Stimulated activated CD4-positive, alpha-beta T cell treated with anti-CD3 and anti-CD28 coated beads, Interleukin-1b, Interleukin-23, amount 100 ng/mL, for 4 hours (primary cell): ENCODE measurements at places on chromosomes 4 and X.

- DNase-seq = no peak
Measured at GRCh38 chr4:82893942-82894341, 3.0 kb upstream of the SEC31A start.

- DNase-seq = no peak
Measured at GRCh38 chrX:114365065-114365834, 218.6 kb upstream of the HTR2C start.

DNA sequence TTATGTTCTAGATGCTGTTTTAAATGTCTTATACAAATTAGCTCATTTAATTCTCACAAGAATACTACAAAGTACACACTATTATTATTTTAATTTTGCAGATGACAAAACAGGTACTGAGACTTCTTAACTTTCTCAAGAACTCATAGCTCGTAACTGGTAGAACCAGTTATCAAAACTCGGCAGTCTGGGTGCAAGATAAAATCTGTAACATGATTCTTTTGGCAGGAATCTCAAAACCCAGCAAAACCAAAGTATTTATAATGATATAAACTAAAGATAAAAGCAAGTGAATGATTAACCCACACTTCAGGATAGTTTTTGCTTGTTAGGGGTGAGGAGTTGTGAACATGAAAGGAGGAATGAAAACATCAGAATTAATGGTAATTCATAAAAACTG, 27.6 kb downstream of the CLNK start:
- no peak for DNase-seq

DNA sequence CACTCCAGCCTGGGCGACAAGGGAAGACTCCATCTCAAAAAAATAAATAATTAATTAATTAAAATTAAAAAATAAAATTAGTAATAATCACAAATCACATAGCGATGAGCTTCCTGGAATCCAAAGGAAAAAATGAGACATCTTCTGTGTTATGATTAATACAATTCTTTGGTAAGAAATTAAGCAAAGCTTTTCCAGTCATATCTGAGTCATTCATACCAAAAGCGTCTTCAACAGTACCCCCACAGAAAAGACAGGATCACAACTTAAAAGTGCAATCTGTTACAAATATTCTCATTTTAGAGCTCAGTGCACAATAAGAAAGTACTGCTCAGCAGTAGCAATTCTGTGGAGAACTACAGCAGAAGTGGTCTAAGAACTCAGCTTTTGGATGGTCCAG, 168.5 kb upstream of the MXRA5 start:
- DNase-seq = no peak

- no peak for DNase-seq
Measured at GRCh38 chrX:18036394-18036793, 175.3 kb upstream of the RAI2 start.

DNA sequence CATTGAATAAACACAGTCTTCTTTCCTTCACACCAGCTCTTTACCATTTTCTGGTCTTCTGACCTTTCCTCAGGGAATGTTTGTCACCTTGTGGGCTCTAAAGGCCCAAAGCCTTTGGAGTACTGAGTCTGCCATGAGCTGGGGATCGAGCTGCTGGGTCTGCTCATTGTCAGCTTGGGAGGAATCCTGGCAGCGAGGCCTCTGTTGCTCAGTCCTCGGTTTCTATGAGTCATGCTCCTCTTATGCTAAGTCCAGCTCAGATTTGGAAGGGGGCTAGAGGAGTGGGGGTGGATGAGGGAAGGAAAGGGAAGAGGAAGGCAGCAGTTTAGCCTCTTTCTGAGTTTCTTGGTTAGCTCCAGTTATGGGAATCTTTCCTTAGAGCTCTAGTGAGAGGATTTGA, 31.1 kb downstream of the NHSL2 start:
- DNase-seq = no peak

- no peak for DNase-seq
Measured at GRCh38 chr4:67996127-67996526, 32.8 kb upstream of the TMPRSS11A start.

DNA sequence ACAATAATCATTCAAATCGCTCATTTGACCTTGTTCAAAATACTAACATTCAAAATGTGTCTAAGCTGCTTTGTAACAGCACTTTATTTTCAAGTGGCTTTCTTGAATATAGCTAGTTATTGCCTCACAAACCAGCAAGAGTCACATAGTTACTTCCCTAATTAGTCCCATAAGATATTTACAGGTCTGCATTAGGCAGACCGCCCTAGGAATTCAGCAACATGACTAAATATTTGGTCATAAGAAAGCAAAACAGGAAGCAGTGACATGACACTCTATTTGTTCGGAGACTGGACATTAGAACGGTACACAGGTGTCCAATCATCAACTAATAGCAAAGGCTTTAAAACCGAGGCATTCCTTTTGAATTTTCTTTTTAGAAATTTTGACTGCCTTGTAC, 262.0 kb downstream of the COL25A1 start:
- DNase-seq = no peak

GRCh38 chr4:137422666-137423065, 109.6 kb downstream of the PCDH18 start:
- no peak for DNase-seq

- no peak for DNase-seq
Measured at GRCh38 chrX:124212622-124213021, 119.8 kb upstream of the TEX13D start.
